ENCODE measurements at places on chromosomes 2 and 18.

DNA sequence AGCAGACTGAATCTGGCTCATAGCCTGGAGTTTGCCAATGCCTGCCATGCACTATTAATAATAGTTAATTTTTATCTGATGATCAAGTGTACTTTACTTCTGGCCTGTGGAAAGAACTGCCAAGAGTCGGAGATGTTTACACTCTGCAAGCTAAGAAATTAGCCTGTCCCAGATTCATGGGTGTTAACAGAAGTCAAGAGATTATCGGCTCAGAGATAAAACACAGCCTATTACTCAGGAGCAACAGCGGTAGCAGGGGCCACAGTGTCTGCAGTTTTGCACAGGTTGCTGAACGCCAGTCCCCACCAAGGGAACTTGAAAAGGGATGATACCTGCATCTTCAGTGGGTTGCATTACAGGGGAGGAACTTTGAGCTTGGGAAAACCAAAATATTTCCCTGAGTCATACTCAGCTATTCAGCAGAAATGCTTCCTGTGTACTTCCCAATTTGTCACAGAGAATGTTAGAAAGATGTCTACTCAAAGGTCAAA, 4.3 kb upstream of the ADI1 start:
- DNase-seq: no peak

GRCh38 chr2:66164470-66164869, 270.5 kb upstream of the MEIS1 start:
- DNase-seq: peak; percentile 26

DNA sequence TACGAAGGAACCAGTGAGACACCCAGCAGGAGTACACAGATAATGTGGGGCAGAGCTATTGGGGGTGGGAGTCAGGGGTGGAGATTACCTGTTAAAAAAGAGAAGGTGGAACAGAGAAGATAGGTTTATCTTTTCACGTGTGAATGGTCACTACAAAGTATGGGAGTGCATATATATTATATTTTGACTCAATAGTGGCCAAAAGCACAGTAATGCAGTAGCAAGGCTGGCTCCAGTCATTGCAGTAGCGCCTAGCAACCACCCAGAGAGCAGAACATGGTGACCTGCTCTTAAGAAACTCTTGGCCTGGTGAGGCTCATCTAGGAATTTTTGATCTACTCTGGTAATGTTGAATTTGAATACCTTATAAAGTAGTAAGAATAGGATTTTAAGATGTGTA, 1.0 kb downstream of the IMPACT start:
- DNase-seq: peak; percentile 61

DNA sequence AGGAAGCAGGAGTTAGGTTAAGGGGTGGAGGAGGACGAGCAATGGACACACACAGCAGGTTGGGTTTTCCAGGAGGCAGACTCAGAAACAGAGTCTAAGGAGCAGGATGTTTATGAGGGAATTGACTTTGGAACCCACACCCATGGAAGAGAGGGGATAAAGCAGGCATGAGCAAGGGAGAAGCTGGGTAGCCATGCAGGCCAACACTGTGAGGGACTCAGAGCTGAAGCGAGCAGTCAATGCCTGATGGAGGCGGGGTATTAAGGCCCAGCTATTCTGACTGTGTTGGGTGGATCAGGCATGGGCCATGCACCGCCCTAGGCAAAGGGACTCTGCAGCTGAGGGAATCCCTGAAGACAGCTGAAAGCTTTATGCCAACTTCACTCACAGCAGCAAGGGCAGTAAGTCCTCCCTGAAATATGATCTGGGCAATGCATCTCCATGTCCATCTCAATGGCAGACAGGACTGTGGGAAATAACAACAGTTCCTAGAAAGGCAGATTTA, 37.6 kb downstream of the TEX51 start:
- DNase-seq: no peak

DNA sequence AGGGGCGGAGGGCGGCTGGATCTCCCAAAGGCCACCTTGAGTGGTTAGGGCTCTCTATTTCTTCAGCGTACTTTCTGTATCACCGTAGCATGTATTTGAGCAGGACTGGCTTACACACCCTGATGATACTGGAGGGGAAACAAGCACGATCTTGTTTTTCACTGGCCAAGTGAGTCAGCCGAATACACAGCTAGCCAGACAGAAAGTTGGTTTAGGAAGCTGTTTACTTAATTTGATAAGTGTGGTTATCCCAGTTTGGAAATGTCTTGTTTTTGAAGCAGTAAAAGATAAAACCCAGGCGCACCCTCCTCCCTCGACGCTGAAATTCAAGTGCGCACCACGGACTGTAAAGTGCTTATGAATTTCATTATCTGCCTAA, 582 bp downstream of the RIOK3 start:
- peak; percentile 81 for DNase-seq

DNA sequence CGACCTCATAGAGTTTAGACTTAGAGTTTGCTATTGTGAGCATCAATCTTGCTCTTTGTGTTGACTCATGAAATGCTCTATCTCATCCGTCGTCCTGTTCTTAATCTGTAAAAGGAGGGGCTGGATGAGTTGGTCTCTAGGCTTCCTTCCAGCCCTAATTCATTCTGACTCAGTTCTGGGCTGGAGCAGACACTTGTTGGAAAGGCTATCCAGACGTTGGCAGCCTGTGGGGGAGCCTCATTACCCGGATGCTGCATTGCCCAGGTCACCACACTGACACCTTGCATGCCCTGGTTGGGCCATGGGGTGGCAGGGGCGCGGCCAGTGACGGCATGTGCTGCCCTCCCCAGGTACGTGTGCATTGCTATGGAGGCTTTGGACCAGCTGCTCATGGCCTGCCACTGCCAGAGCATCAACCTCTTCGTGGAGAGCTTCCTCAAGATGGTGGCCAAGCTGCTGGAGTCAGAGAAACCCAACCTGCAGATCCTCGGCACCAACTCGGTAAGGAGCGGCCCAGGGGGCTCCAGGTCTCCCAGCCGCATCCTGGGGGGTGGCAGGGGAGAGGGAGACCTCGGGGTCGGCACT, 61.5 kb downstream of the EFR3B start:
- peak; percentile 62 for DNase-seq

- no peak for DNase-seq
Measured at GRCh38 chr2:101349893-101350662, 37.2 kb downstream of the CREG2 start.

GRCh38 chr2:237556773-237557632, 9.4 kb upstream of the PRLH start:
- DNase-seq: no peak

DNA sequence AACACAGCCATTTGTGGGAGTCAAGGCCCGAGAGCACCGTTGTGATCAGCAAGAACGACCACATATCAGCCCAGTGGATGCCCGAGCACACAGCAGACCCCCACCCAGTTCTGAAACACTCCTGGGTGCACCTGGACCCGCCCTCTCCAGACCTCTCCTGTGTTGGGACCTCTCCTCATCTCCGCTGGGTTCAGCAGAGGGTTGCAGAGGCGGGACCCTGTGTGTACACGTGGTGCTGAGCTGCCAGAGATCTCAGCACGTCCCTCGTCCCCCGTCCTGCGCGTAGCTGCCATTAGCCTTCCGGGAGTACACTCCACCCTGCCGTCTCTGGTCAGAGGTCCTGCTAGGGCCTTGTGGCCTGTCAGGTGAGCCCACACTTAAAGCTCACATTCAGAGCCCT, 51.7 kb downstream of the ADI1 start:
- no peak for DNase-seq

GRCh38 chr2:47309952-47310800, 92.8 kb upstream of the MSH2 start:
- DNase-seq: no peak

DNA sequence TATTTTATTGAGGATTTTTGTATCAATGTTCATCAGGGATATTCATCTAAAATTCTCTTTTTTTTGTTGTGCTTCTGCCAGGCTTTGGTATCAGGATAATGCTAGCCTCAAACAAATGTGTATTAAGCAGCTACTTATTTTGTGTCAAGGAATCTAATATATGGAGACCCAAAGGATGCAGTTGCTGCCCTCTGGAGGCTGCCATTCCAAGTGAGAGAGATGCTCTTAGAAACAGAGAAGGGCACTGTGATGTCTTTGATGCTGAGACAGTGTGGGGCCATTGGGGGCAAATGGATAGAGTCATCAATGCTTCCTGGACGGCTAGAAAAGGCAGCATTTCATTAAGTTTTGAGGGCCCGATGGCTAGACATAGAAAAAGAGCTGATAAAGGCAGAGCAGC, 292.6 kb downstream of the SETBP1 start:
- DNase-seq: peak; percentile 8

GRCh38 chr2:45637440-45637839, 14.0 kb upstream of the PRKCE start:
- no peak for DNase-seq

GRCh38 chr2:25491966-25492532, 150.3 kb upstream of the DNMT3A start:
- DNase-seq: no peak

- no peak for DNase-seq
Measured at GRCh38 chr2:15950088-15950952, 10.0 kb downstream of the MYCN start.

- DNase-seq: no peak
Measured at GRCh38 chr2:218331745-218332144, 24.9 kb upstream of the CATIP start.

DNA sequence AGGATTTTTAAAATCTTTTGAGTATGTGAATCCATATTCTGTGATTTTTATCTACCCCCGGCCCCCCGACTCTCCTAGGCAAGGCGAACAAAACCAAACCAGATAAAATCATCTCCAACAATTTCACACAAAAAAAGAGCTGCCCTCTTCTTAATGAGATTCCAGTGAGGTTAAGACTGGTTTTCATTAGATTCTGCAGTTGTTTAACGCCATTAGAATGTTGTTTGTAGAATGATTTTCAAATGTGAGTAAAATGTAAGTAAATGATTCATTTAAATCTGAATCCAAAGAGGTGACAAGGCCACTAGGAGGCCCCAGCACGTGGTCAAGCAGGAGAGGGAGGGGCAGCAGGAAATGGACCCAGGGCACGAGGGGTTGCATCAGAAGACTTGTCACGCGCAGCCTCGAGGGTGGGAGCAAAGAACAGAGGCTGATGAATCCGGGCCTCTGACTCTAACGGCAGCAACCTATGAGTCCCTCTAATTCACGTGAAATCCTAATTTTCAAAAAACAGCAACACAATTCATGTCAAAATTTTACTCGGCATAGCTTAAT, 24.3 kb upstream of the KLHL29 start:
- peak; percentile 36 for DNase-seq

DNA sequence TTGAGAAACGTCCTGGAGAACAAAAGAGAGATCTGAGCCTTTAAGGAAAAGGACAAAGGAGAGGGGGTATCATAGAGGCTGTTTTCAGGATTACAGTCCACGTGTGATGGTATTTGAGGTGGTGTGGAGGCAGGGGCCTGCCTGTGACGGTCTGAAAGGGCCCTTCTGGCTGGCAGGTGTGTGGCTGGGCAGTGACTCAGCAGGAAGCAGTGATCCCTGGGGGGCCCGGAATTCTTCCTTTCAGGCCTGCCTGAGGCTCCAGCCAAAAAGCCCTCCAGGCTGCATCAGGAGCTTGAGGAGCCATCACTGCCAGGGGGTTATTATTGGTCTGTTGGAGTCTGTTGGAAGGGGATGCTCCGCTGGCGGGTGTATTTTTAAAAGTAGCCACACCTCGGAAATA, 97.2 kb upstream of the TMEM18 start:
- no peak for DNase-seq

DNA sequence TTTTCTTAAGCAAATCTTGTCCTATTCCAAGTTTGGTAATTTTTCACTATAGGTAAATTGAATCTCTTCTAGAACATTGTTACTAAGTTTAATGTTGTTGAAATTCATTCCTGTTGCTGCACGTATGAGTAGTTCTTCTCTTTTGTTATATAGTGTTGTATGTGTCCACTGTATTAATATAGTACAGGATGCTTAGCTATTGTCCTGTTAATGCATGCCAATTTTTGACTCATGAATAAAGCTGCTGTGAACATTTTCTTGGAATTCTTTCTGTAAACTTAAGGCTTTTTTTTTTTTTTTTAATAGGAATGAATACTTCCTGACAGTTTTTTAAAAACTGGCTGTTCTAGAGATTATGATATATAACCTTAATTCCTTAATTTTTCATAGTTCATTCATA, 326.9 kb downstream of the SLC4A3 start:
- DNase-seq: no peak

DNA sequence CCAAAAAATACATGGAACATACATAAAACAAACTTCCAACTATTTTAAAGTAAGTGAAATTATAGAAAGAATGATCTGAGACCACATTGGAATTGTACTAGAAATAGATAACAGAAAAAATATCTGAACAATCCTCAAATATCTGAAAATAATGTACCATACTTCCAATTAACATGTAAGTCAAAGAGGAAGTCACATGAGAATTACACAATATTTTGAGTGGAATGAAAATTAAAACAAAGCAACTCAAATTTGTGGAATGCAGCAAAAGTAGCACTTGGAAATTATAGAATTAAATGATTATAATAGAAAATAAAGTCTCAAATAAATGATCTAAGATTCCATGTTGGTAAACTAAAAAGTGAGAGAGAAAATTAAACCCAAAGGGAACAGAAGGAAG, 38.3 kb upstream of the CTIF start:
- no peak for DNase-seq

GRCh38 chr2:18132697-18133096, 254.2 kb downstream of the KCNS3 start:
- no peak for DNase-seq

DNA sequence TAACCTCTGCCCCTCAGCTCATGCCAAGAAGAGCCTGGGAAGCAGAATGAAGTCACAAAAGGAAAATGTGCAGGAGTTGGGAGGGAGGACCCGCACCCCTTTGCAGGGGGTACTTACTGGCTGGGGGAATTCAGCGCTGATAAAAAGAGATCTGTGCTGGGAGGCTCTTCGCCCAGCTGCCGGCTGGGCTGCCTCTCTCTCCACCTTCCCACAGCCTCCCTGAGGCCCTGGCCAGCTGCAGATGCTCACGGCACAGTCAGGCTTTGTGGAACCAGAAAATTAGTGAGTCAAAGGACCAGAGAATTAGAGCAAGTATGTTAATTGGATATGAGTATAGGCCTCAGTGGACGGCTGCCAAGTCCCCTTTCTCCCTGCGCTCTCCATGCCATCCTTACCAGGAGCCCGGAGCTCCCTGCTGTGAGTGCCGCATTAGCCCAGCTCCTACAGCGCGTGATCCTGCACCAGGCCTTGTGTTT, 181.7 kb upstream of the SH3BP4 start:
- DNase-seq: no peak

DNA sequence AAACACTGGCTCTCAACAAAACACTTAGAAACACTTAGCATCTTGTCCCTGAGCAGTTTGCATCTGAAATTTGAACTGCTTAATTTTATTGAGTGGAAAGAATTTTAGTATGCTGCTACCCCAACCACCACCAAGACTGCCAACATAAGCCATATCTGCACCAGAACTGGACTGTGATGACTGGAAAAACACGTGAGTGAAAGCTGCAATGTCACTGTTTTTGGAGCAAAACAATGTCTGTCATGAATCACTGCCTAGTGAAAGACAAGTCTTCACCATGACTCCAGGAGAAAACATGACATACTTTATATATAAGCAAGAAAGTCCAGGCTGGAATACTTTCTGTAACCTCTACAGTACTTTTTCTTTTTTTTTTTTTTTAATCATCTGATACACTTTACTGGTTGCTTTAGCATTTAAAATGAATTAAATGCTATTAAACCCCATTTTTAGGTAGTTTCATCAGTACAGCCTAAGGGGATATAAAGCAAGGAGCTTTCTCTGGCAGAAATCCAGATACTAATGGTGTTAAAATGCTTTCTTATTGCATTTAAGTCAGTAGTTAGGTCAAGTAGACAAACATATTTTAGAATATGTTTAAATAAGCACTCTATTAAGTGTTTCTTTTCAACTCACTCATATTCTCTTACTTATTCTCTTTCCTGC, 2129.4 kb upstream of the PIK3C3 start:
- peak; percentile 18 for DNase-seq

- DNase-seq: no peak
Measured at GRCh38 chr2:237361194-237362004, 52.6 kb downstream of the COL6A3 start.

Measured in RKO (cell line).